Activated CD4-positive, alpha-beta T cell treated with anti-CD3 and anti-CD28 coated beads, Interleukin-2, amount 10 ng/mL, durations not matched to agents 7 days and 5 days (primary cell): ENCODE measurements at places on chromosomes 16 and 17. TPM values are rescaled to one million over a fixed set of nuclear protein-coding genes. Genes with fewer than 3 reads are reported as not detected.

DNA sequence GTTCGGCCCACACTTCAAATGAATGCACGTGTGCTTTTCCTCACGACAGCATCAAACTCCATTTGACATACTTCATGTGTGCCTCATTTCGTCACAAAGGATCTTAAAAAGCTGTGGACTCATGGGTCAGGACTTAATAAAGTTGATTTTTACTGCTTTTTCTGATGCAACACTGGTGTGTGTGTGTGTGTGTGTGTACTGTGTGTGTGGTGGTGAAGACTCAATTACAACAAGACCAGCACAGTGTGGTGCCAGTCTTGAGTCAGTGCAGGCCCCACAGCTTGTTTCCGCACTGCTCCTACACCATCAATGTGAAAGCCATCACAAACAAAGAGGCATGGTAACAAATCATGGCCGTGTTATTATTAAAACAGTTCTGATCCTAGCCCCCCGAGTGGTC is 17.7 kb downstream of the CDIP1 start:
- DNase-seq: no peak

- DNase-seq: no peak
Measured at GRCh38 chr16:2212362-2213324, 2.0 kb upstream of the BRICD5 start.

ZSCAN10 gene
- 0.35 TPM for total RNA-seq

GRCh38 chr17:50550661-50551432 is 3.9 kb downstream of the SPATA20 start:
- DNase-seq: no peak

- no peak for DNase-seq
Measured at GRCh38 chr17:66555605-66556004, 253.2 kb downstream of the PRKCA start.

GRCh38 chr17:1742371-1743087 is at the start of gene SERPINF2:
Gene SERPINF2 (plus strand): TSS chr17:1742871. CDS start chr17:1744996, 2,125 bp downstream.
- DNase-seq: no peak

- DNase-seq: no peak
Measured at GRCh38 chr17:21678393-21679081, 13.8 kb upstream of the KCNJ18 start.

GRCh38 chr17:63365366-63366240 is 80.5 kb downstream of the CYB561 start:
- no peak for DNase-seq

DNA sequence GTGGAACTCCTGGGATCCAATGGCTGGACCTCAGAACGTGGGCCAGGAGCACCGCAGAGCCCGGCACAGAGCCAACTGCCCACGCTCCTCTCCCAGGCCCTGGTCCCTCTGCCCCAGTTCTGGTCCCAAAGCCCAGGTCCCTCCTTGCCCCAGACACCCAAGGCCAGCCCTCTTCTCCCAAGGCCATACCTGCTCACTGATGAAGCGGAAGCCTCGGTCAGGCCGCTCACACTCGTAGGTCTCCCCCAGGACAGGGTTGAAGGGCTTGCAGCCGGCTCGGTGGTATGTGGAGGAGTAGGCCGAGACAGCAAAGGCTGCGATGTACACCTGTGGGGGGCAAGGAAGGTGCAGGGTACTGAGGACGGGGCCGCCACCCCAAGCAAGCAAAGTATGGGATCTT is 8.5 kb downstream of the OSBPL7 start:
- no peak for DNase-seq

TLCD3B gene
- 7.2 TPM for total RNA-seq

DNA sequence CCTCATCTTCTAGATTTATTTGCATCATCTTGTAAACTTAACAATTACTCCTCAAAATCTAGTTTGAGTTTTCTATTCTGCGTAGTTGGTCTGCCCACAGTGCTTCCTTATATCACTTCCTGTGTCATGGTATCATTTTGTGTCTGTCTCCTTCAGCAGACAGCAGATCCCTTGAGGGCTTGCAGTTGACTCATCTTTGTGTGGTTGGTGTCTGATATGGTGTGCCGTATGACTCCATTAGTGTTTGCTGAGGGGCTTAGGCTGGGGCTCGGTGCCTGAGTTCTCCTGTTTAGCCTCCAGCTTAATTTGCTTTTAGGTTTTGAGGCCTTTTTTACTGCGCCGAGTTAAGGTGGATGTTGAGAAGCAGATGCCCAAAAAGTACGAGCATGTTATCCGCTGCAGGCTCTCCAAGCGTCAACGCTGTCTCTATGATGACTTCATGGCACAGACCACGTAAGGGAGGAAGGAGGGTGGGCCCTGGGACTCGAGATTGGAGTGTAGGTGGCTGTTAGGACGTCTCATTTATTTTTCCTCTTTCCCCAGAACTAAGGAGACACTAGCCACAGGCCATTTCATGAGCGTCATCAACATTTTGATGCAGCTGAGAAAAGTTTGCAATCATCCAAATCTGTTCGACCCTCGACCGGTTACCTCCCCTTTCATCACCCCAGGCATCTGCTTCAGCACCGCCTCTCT is 16.9 kb downstream of the SRCAP start:
- peak; percentile 45 for DNase-seq

DNA sequence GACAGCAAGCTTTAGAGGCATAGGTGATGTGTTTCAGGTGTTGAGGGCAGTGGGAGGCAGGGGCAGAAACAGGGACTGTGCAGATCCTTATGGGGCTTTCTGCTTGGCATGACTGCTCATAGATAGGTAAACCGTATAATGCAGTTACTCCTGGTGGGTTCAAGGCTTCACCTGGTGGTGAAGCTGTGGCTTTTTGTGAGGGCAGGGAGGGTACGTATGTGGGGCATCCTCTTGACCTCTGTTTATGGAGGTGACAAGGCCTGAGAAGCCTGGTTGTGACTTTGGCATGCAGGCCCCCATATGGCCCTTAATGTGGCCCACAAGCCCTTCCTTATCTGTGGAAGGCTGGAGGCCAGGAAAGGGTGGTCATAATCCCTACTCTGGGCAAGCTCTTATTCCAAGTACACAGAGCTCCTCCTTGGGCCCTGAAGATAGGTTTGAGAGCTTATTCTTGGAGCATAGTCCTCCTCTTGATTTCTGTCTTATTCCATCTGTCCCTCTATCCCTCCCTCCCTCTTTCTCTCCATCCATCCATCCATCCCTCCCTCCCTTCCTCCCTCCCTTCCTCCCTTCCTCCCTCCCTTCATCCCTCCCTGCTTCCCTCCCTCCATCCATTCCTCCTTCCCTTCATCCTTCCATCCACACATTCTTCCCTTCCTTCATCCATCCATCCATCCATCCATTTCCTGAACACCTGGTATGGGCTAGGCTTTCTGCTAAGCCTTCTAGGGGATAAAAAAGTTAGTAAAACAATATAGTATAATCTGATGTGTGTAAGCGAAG is 1.3 kb upstream of the CCL16 start:
- no peak for DNase-seq

DNA sequence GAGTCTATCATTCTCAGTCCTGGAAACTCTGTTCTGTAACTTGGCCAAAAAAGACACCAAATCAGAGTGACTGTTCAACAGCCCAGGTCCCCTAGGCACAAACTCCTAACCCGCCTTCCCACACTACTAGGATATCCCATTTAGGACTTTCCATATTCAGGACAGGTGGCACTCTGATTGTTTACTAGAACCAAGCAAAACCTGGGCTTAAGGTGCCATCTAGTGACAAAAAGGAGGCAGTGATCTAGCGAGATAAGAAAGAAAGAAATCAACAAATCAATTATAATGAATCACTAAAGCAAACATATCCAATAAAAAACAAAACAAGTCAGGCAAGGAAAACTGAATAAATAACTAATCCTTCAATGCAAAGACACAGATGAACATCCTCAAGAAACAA is 203.9 kb downstream of the CEP112 start:
- peak; percentile 14 for DNase-seq
